Left renal pelvis (tissue), 4 donors: ENCODE measurements at places on chromosomes 1 and 21.

GRCh38 chr1:234148816-234149215 lies 224.4 kb upstream of the COA6 start:
- no peak for DNase-seq

DNA sequence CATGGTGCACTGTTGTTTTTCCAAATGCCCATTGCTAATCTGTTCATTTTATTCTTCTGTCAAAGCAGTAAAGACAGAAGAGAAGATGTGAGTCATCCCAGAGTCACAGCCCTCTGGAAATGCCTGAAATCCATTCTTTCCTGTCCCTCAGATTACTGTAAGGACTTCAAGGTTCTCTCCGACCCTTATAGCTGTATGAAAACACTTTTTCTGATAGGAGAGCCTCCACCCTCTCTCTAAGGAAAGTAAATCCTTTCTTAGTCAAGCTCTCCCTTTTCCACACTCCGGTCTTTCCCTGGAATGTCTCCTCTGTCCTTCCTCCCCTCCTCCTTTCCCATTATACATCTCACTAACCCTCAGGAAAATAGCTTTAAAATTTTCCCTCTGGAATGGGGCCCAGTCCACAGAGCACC lies 3.5 kb upstream of the PRDX6 start:
- no peak for DNase-seq

DNA sequence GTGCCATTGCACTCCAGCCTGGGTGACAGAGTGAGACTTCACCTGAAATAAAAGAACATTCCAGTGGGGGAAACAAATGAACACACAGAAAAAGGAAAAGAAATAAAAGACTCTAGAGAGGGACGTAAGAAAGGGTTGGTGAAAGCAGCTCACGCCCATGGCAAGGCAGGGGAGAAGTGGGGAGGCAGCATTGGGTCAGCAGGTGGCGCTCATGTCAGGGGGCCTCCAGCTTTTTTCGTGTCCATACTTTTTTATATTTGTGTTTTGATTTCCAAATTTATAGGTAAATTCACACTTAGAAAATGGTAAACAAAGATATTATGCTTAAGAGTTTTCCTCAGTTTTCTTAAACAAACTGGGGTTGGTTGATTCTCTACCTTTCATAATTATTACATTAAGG lies 45.5 kb downstream of the VPS13D start:
- DNase-seq = no peak

DNA sequence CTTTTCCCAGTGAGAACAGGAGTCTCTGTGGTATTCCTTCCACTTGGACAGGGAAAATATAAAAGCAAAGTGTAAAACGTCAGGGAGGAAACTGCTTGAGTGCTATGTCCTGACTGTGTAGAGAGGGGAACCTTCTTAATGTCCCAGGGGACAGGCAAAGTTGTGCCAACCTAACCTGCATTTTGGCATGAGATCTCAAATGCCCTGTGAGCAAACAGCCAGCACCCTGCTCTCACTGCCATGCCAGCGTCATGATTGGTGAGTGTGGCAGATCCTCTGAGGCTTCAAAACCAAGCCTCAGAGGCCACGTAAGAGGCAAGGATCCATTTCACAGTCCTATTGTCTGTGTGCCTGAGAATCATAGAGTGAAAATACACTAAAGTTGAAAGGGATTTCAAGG lies 49.7 kb upstream of the RAP1A start:
- DNase-seq = no peak

GRCh38 chr1:9648171-9648570 lies 3.4 kb upstream of the PIK3CD start:
- DNase-seq = no peak

DNA sequence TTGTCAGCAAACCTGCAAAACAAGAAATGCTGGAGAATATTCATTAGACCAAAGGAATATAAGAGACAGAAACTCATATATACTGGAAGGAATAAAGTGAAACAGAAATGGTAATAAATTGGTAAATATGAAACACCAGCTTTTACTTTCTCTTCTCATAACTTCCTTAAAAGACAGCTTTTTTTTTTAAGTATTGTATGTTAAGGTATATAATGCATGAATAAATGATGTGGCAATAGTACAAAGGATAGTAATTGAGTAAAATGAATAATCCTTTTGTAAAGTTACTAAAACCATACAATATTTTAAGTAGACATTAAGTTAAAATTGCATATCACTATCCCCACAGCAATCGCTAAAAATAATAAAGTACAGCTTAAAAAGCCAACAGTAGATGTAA lies 64.8 kb downstream of the TRIM33 start:
- no peak for DNase-seq
